ENCODE measurements at places on chromosomes 1 and 21. TPM values are rescaled to one million over a fixed set of nuclear protein-coding genes. Genes with fewer than 3 reads are reported as not detected.

Gene LMO4
- total RNA-seq = 55.0 TPM

Gene PTAFR
- total RNA-seq = 0.03 TPM

Gene GJC2
- total RNA-seq = 5.1 TPM

Gene CLDN17
- not detected for total RNA-seq

Gene CHIT1
- 0.13 TPM for total RNA-seq

Gene ARMH1
- 0.91 TPM for total RNA-seq

Gene THRAP3
- 88.9 TPM for total RNA-seq

Gene PTPRF
- total RNA-seq = 212 TPM

Gene ACOT11
- 3.6 TPM for total RNA-seq

Gene PPM1J
- total RNA-seq = 1.0 TPM

Gene MIS18A
- 3.6 TPM for total RNA-seq

Gene LCE1A
- not detected for total RNA-seq

Gene SLC26A9
- not detected for total RNA-seq

Gene FAM43B
- total RNA-seq = 0.13 TPM

Gene MFAP2
- 39.9 TPM for total RNA-seq

Gene NCAM2
- total RNA-seq = 9.1 TPM

Gene NR5A2
- under 0.01 TPM for total RNA-seq

Gene PPIAL4G
- not detected for total RNA-seq

Gene LRRIQ3
- 0.46 TPM for total RNA-seq

Gene SMCP
- not detected for total RNA-seq

Gene SPRR2A
- total RNA-seq = not detected

Gene DIO1
- not detected for total RNA-seq

Gene WLS
- total RNA-seq = 163 TPM

Gene CFAP57
- 0.30 TPM for total RNA-seq

Gene CYYR1
- under 0.01 TPM for total RNA-seq

Gene G0S2
- total RNA-seq = 7.8 TPM

Gene VAV3
- total RNA-seq = 0.69 TPM

Gene NUP210L
- total RNA-seq = 0.07 TPM

Gene SEMA6C
- 2.0 TPM for total RNA-seq

Gene ITLN2
- total RNA-seq = 0.52 TPM

Gene SLC1A7
- 0.52 TPM for total RNA-seq
